Subcutaneous preadipocyte (primary cell): ENCODE measurements at places on chromosomes 12 and 14. TPM values are rescaled to one million over a fixed set of nuclear protein-coding genes. Genes with fewer than 3 reads are reported as not detected.

RASAL1 gene
- not detected in 2 replicates for total RNA-seq

KRT86 gene
- not detected in 2 replicates for total RNA-seq

MYF6 gene
- under 0.01 TPM in 1 of 2 replicates, not detected in the other for total RNA-seq

C12orf56 gene
- 4.8 and 11.9 TPM in 2 replicates for total RNA-seq

TAS2R9 gene
- 0.20 TPM in 1 of 2 replicates, not detected in the other for total RNA-seq

LGMN gene
- 32.5 and 39.3 TPM in 2 replicates for total RNA-seq

CCDC177 gene
- total RNA-seq: not detected in 2 replicates

CCDC175 gene
- not detected in 2 replicates for total RNA-seq

RAD51AP1 gene
- total RNA-seq: 12.1 and 19.5 TPM in 2 replicates

FAR2 gene
- total RNA-seq: 27.6 and 29.9 TPM in 2 replicates

FAM90A1 gene
- 0.20 TPM in 1 of 2 replicates, not detected in the other for total RNA-seq

RBP5 gene
- not detected in 2 replicates for total RNA-seq

SDS gene
- total RNA-seq: not detected in 2 replicates

AKAP3 gene
- total RNA-seq: 1.1 and 1.2 TPM in 2 replicates

FAM181A gene
- total RNA-seq: not detected in 2 replicates

AICDA gene
- total RNA-seq: not detected in 2 replicates

TDRD9 gene
- 0.39 and 0.73 TPM in 2 replicates for total RNA-seq

PKP2 gene
- not detected in 2 replicates for total RNA-seq

SERPINA12 gene
- total RNA-seq: not detected in 2 replicates

WSCD2 gene
- total RNA-seq: not detected in 2 replicates

PLCZ1 gene
- 0.39 TPM in 1 of 2 replicates, not detected in the other for total RNA-seq

PLBD1 gene
- total RNA-seq: 1.4 and 2.9 TPM in 2 replicates

STYK1 gene
- total RNA-seq: 0.59 TPM in 1 of 2 replicates, not detected in the other

OTOGL gene
- total RNA-seq: under 0.01 and 0.20 TPM in 2 replicates

BCL7A gene
- 1.8 and 5.7 TPM in 2 replicates for total RNA-seq

CLEC14A gene
- total RNA-seq: 0.20 TPM in 1 of 2 replicates, not detected in the other

SERPINA3 gene
- 0.20 and 1.1 TPM in 2 replicates for total RNA-seq

ZBTB42 gene
- 1.8 and 2.5 TPM in 2 replicates for total RNA-seq

SPTB gene
- not detected in 2 replicates for total RNA-seq

TECPR2 gene
- 11.0 and 13.9 TPM in 2 replicates for total RNA-seq

GCH1 gene
- 0.73 and 1.2 TPM in 2 replicates for total RNA-seq

EML5 gene
- under 0.01 TPM in 1 of 2 replicates, not detected in the other for total RNA-seq

GZMB gene
- total RNA-seq: not detected in 2 replicates

EXOC3L4 gene
- total RNA-seq: not detected in 2 replicates

CYP27B1 gene
- total RNA-seq: 0.39 and 1.1 TPM in 2 replicates

FOXN4 gene
- not detected in 2 replicates for total RNA-seq

OTX2 gene
- total RNA-seq: not detected in 2 replicates

TOGARAM1 gene
- total RNA-seq: 15.1 and 19.9 TPM in 2 replicates

OR10AD1 gene
- not detected in 2 replicates for total RNA-seq

KDM2B gene
- 27.8 and 29.4 TPM in 2 replicates for total RNA-seq

CPNE8 gene
- 18.7 and 18.8 TPM in 2 replicates for total RNA-seq

NABP2 gene
- total RNA-seq: 25.0 and 31.3 TPM in 2 replicates

DEGS2 gene
- under 0.01 TPM in 1 of 2 replicates, not detected in the other for total RNA-seq

PIP4P1 gene
- total RNA-seq: 23.5 and 27.9 TPM in 2 replicates

RNF212B gene
- not detected in 2 replicates for total RNA-seq

KRT79 gene
- total RNA-seq: not detected in 2 replicates

AGAP2 gene
- total RNA-seq: under 0.01 and 0.39 TPM in 2 replicates
